ENCODE measurements at places on chromosomes 1 and 21. TPM values are rescaled to one million over a fixed set of nuclear protein-coding genes. Genes with fewer than 3 reads are reported as not detected.

Gene MYOG
- not detected for total RNA-seq

Gene NBPF10
- total RNA-seq = 1.2 TPM

Gene IRF6
- 66.4 TPM for total RNA-seq

Gene RBM11
- not detected for total RNA-seq

Measured in Peyer's patch (tissue), 4 donors.